ENCODE measurements at places on chromosomes 12 and 14. TPM values are rescaled to one million over a fixed set of nuclear protein-coding genes. Genes with fewer than 3 reads are reported as not detected.

Gene ASCL1
- 0.46 TPM for total RNA-seq

Gene KCNC2
- 0.06 TPM for total RNA-seq

Gene ATP5MC2
- total RNA-seq: 274 TPM

DNA sequence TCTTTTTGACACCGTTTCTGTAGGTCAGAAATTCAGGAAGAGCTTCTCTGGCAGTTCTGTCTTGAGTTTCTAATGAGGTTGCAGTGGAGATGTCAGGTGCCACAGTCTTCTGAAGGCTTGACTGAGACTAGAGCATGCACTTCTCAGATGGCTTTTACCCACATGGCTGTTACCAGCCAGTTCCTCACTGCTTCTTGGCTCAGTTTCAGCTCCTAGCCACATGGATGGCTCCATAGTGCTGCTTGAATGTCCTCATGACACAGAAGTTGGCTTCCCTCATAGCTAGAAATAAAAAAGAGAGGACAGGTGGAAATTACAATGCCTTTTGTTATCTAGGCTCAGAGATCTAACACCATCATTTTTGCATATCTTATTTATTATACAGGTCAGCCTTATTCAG, 38.1 kb upstream of the SLC2A13 start:
- no peaks in the 10 kb centered on the region for H3K4me1 ChIP-seq
- H3K4me3 ChIP-seq: no peak overlapping the region
- no peaks in the 10 kb centered on the region for H3K27me3 ChIP-seq
- no peak overlapping the region for H3K27ac ChIP-seq
- DNase-seq: no peak
- H3K36me3 ChIP-seq: no peaks in the 10 kb centered on the region

- H3K27me3 ChIP-seq: no peaks in the 10 kb centered on the region
- peak overlapping the region; percentile 91 for H3K27ac ChIP-seq
- DNase-seq: peak; percentile 57
These were observed 30.3 kb upstream of the ADIPOR2 start for GRCh38 chr12:1660304-1661187.

- H3K4me3 ChIP-seq: no peak overlapping the region
- H3K27ac ChIP-seq: no peak overlapping the region
- H3K27me3 ChIP-seq: peaks cover 6% of the 10 kb centered on the region
- no peak for DNase-seq
These were observed 125.2 kb downstream of the PAPOLA start for GRCh38 chr14:96627386-96627785.

GRCh38 chr12:6570264-6570887, 2.3 kb upstream of the NOP2 start:
- H3K27ac ChIP-seq: no peak overlapping the region
- H3K36me3 ChIP-seq: peaks cover 36% of the 10 kb centered on the region
- H3K27me3 ChIP-seq: no peaks in the 10 kb centered on the region
- peaks cover 6% of the 10 kb centered on the region for H3K4me1 ChIP-seq
- H3K4me3 ChIP-seq: no peak overlapping the region
- DNase-seq: peak; percentile 53

GRCh38 chr14:105163040-105163742, 5.4 kb downstream of the JAG2 start:
- peaks cover 12% of the 10 kb centered on the region for H3K4me1 ChIP-seq
- H3K27me3 ChIP-seq: no peaks in the 10 kb centered on the region
- no peak for DNase-seq
- H3K4me3 ChIP-seq: no peak overlapping the region
- no peaks in the 10 kb centered on the region for H3K36me3 ChIP-seq

GRCh38 chr12:100827901-100828520, 33.4 kb downstream of the ANO4 start:
- DNase-seq: peak; percentile 8
- H3K27ac ChIP-seq: no peak overlapping the region
- H3K27me3 ChIP-seq: no peaks in the 10 kb centered on the region
- no peaks in the 10 kb centered on the region for H3K36me3 ChIP-seq

Gene LHX5
- not detected for total RNA-seq

DNA sequence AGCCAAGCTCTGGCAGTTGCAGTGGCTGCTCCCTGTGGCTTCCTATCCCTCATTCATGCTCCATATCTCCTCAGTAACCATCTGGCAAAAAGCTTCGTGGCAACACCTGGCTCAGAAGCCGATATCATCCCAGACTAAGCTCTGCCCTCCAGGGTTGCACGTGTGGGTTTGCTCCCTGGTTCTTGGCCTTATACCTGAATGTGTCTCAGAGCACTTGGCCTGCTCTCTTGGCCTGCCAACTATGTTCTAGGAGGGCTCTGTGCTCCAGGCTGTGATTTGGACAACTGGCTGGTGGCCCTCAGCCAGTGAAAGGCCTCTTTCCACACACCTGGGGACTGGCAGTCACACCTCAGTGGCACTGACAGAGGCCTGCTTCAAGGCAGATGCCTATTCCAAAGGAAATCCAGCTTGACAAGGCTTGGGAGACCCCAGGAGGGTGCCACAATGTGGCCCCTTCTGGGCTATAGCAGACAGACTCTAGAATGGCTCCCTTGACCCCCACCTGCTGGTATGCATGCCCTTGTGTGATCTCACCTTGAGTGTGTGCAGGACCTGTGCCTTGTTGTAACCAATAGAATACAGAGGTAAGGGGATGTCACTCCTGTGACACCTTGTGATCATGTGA, 10.5 kb downstream of the PLD4 start:
- no peaks in the 10 kb centered on the region for H3K4me1 ChIP-seq
- peaks cover 6% of the 10 kb centered on the region for H3K27me3 ChIP-seq
- no peak overlapping the region for H3K4me3 ChIP-seq
- no peak overlapping the region for H3K27ac ChIP-seq
- H3K36me3 ChIP-seq: no peaks in the 10 kb centered on the region

GRCh38 chr12:112214064-112214463, 88.7 kb downstream of the TRAFD1 start:
- no peaks in the 10 kb centered on the region for H3K4me1 ChIP-seq
- no peak overlapping the region for H3K4me3 ChIP-seq
- H3K27me3 ChIP-seq: no peaks in the 10 kb centered on the region
- no peak overlapping the region for H3K27ac ChIP-seq

Gene RAD51AP1
- 4.0 TPM for total RNA-seq

- peak; percentile 61 for DNase-seq
- no peaks in the 10 kb centered on the region for H3K27me3 ChIP-seq
- no peaks in the 10 kb centered on the region for H3K4me1 ChIP-seq
- no peak overlapping the region for H3K4me3 ChIP-seq
- no peak overlapping the region for H3K27ac ChIP-seq
These were observed 48.3 kb downstream of the SFSWAP start for GRCh38 chr12:131759176-131759575.

GRCh38 chr14:93764211-93764659, 24.1 kb downstream of the PRIMA1 start:
- no peak for DNase-seq
- H3K4me3 ChIP-seq: no peak overlapping the region
- H3K36me3 ChIP-seq: no peaks in the 10 kb centered on the region
- peaks cover 2% of the 10 kb centered on the region for H3K27me3 ChIP-seq
- H3K27ac ChIP-seq: no peak overlapping the region

DNA sequence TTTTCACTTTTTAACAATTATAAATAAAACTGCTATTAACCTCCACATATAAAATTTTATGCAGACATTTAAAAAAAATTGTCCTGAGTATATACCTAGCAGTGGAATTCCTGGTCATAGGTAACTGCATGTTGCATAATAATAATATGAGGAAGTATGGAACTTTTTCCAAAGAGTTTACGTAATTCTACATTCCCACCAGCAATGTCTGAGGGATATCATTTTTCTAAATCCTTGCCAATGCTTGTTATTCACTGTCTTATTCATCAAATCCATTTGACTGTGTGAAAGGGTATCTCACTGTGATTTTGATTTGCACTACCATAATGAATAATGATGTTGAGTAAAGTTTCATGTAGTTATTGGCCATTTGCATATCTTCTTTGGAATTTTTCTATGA, 393.8 kb downstream of the LRFN5 start:
- H3K4me3 ChIP-seq: no peak overlapping the region
- H3K27ac ChIP-seq: no peak overlapping the region
- H3K36me3 ChIP-seq: no peaks in the 10 kb centered on the region
- no peaks in the 10 kb centered on the region for H3K27me3 ChIP-seq
- H3K4me1 ChIP-seq: no peaks in the 10 kb centered on the region

Gene HELB
- 16.4 TPM for total RNA-seq

DNA sequence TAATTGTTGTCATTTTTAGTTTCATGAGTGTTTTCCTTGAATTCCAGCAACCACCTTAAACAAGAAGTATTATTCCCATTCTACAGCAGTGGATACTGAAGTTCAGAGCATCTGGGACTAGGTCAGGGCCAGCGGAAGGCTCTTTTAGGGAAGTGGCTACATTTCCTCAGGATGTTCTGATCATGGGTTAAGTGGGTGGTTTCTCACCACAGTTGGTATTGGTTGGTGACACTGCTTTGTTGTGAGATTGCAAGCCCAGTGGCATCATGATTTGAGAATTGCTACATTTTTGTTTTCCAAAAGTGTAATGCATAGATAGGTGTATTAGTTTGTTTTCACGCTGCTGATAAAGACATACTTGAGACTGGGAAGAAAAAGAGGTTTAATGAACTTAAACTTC, 47.1 kb downstream of the SYNE2 start:
- H3K4me1 ChIP-seq: peaks cover 26% of the 10 kb centered on the region
- H3K27me3 ChIP-seq: no peaks in the 10 kb centered on the region
- DNase-seq: no peak

- H3K36me3 ChIP-seq: no peaks in the 10 kb centered on the region
- no peaks in the 10 kb centered on the region for H3K27me3 ChIP-seq
- no peaks in the 10 kb centered on the region for H3K4me1 ChIP-seq
These were observed 77.6 kb upstream of the PRKD1 start for GRCh38 chr14:30005114-30005808.

DNA sequence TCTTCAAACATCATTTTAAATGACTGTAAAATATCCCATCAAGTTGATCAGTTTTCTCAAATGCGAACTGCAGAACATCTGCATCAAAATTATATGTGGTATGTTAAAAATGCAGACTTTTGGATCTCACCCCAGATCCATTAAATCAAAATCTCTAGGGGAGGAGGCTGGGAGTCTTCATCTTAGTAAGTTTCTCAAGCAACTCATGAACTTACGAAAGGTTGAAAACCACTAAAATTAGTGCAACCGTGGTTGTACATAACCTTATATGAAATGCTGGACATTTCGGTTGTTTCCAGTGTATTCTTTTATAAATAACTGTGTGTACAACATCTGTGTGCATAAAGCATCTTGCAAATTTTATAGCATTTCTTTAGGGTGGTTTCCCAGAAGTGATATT, 39.2 kb downstream of the ZFP36L1 start:
- no peaks in the 10 kb centered on the region for H3K36me3 ChIP-seq
- H3K27me3 ChIP-seq: no peaks in the 10 kb centered on the region
- H3K4me1 ChIP-seq: peaks cover 5% of the 10 kb centered on the region
- no peak overlapping the region for H3K4me3 ChIP-seq

DNA sequence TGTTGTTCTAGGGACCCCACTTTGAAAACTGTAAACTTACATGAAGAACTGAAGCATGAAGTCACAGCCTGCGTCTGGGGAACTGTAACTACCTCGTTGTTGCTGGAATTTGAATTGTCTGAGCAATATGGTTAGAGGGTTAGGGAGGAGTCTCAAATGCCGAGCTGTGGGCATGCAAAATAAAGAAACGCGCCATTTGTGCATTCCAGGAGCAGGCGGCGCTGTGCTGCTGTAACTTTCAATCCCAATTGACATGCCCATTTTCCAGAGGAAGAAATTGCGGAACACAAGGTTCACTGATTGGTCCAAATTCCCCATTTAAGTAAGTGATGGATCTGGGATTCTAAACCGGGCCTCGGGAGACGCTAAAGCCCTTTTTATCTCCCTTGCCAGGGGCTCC, 61.3 kb downstream of the ZNF664 start:
- H3K4me1 ChIP-seq: no peaks in the 10 kb centered on the region
- no peaks in the 10 kb centered on the region for H3K27me3 ChIP-seq
- no peak overlapping the region for H3K27ac ChIP-seq
- H3K36me3 ChIP-seq: no peaks in the 10 kb centered on the region
- DNase-seq: no peak
- H3K4me3 ChIP-seq: no peak overlapping the region

Gene PRR4
- 7.3 TPM for total RNA-seq

DNA sequence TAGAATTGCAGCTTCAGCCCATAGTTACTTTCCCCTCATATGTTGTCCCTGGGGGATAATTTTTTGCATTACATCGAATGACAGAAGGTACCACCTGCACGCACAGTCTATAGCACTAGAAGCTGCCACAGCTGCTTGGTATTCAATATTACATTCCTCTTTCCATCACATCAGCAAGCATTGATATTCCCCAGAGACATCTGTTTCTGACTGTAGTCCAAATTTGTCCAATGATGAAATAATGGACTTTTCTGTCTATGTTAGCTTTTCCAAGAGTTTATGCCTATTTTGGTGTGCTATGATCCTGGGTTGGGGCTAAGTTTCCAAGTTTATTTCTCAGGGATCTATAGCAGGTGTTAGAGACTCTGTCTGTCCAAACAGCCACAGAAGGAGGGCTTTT, 335.4 kb downstream of the LRIG3 start:
- peak; percentile 5 for DNase-seq
- no peak overlapping the region for H3K4me3 ChIP-seq
- no peaks in the 10 kb centered on the region for H3K27me3 ChIP-seq
- no peak overlapping the region for H3K27ac ChIP-seq
- H3K4me1 ChIP-seq: no peaks in the 10 kb centered on the region

- no peaks in the 10 kb centered on the region for H3K27me3 ChIP-seq
- H3K4me1 ChIP-seq: no peaks in the 10 kb centered on the region
- no peak overlapping the region for H3K4me3 ChIP-seq
- no peak overlapping the region for H3K27ac ChIP-seq
- no peaks in the 10 kb centered on the region for H3K36me3 ChIP-seq
These were observed 604.5 kb downstream of the VRK1 start for GRCh38 chr14:97401714-97402113.

GRCh38 chr12:45336762-45337596, 121.1 kb downstream of the ANO6 start:
- H3K36me3 ChIP-seq: no peaks in the 10 kb centered on the region
- H3K4me3 ChIP-seq: no peak overlapping the region
- no peak for DNase-seq
- H3K27ac ChIP-seq: no peak overlapping the region

- H3K36me3 ChIP-seq: no peaks in the 10 kb centered on the region
- no peak overlapping the region for H3K4me3 ChIP-seq
- no peaks in the 10 kb centered on the region for H3K4me1 ChIP-seq
- H3K27me3 ChIP-seq: no peaks in the 10 kb centered on the region
- peak; percentile 32 for DNase-seq
These were observed 189.1 kb downstream of the PIWIL1 start for GRCh38 chr12:130526813-130527212.

DNA sequence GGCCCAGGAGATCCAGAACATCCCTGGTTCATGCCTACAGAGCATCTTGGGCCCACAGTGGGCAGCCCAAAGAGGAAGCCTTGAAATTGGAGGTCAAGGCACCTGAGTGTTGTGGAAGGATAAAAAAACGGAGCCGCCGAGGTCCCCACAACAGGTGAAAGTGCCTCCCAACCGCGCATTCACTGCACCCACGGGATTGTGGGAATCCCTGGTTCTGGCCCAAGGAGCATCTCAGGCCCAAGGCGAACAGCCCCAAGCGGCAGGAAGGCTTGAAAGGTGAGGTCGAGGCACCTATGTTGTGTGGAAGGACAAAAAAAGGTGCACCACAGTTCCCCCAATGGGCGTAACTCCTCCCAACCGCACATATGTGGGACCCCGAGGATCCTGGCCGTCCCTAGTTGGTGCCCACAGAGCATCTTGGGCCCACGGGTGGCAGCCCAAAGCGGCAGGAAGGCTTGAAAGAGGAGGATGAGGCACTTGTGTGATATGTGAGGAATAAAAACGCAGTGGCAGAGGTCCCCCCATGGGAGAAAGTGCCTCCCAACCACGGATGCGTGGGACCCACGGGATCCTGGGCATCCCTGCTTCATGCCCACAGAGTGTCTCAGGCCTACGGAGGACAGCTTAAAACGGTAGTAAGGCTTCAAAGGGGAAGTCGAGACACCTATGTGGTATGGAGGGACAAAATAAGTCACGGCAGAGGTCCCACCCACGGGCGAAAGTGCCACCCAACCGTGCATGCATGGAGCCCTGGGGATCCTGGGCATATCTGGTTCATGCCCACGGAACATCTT, 583.9 kb downstream of the ALG10 start:
- no peak overlapping the region for H3K27ac ChIP-seq
- H3K4me3 ChIP-seq: no peak overlapping the region
- no peaks in the 10 kb centered on the region for H3K4me1 ChIP-seq

All from lung (tissue), 17 donors.